Cortex of kidney (tissue), 1 donor: ENCODE measurements at places on chromosomes 4 and X.

DNA sequence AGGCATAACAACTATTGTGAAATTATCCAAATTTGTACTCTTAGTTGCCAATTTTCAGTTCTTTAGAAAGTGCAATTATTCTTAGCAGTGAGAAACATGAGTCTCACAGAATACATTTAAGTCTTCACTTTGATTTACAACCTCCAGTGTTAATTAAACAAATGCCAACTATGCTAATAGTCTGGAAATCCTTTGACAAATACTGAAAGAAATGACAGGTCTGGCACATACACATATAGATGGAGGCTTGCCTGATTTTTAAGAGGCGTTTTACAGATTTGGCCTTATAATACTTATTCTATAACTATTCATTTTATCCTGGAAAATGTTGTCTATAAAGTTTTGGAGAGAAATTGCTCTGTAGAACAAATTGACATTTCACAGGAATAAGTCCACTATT, 320.1 kb downstream of the TRIML1 start:
- DNase-seq = no peak

DNA sequence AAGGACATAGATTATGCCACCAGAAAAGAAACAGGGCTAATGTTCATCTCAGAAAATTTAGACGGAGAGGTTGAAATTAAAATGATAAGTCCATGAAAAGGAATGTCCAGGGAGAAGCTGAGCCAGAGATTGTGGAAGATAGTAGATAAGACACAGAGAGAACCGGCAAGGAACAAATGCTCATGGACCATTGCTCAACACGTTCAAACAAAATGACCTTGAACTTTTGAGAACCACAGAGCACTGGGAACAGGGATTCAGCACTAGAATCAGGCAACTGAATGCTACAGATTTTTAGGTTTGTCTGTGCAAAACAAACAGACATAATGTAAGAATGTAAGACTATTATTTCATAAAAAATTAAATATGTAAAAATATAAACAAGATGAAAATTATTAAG, 206.3 kb downstream of the PDGFC start:
- no peak for DNase-seq

- DNase-seq = no peak
These were observed 273.1 kb downstream of the DCTD start for GRCh38 chr4:182643801-182644682.

DNA sequence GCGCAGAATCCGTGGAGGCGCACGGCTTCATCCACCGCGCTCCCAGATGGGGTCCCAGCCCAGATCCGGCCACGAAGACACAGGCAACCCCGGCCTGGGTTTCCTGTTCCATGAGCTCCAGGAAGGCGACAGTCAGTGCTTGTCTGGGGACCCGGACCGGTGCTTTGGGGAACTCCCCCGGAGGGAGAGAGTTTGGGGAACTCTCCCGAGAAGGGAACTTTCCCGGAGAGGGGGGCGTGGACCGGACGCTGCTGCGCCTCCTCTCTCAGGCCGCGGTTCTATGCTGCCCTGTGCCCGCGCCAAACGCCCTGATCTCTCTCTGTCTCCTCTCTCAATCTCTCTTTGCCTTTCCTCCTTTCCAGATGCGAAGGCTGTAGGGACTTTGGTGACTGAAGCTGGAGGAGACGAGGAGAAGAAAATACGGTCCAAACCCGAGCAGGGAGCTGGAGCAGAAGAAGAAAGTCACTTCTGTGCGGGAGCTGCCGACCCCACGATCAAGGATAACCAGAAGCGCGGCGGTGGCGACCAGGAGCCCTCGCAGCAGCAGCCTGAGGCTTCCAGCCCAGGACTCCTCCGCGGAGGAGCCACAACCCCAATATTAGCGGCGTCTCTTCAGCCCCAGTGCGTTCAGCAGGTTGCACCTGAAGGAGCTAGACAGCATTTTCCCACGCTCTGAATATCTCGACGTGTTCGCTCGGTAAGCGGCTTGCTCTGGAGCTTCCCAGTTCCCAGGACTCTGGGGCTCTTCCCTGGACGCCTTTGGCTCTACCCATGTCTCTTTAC, 47.6 kb upstream of the NKAP start:
- DNase-seq = no peak

- no peak for DNase-seq
These were observed 107.3 kb upstream of the PABPC4L start for GRCh38 chr4:134308910-134309309.

- DNase-seq = no peak
These were observed 341.4 kb upstream of the INTU start for GRCh38 chr4:127291316-127291715.

- DNase-seq = no peak
These were observed 2.3 kb downstream of the SPATA4 start for GRCh38 chr4:176193126-176193525.

GRCh38 chrX:16212024-16212423, 44.7 kb downstream of the MAGEB17 start:
- DNase-seq = no peak

DNA sequence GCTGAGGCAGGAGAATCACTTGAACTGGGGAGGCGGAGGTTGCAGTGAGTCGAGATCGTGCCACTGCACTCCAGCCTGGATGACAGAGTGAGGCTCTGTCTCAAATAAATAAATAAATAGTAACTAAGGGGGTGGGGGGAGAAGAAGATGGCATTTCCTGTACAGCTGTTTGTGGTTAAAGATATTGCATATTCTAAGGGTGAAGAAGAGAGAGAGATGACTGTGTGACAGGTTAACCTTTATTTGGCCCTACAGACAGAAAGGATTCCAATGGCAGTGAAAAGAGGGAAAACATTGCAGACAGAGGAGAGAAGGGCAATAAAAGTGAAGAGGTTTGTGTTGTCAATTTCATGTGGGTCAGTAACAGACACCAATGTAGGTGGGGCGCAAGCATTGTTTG, 9.4 kb downstream of the TASL start:
- no peak for DNase-seq
